Cerebellum (tissue), 4 donors: ENCODE measurements at places on chromosomes 12 and 14. TPM values are rescaled to one million over a fixed set of nuclear protein-coding genes. Genes with fewer than 3 reads are reported as not detected.

STYK1 gene
- 4.9 TPM for total RNA-seq

NOS1 gene
- 3.8 TPM for total RNA-seq

KLHDC2 gene
- 95.6 TPM for total RNA-seq

SYNJ2BP gene
- 26.2 TPM for total RNA-seq

GZMH gene
- not detected for total RNA-seq

ABCB9 gene
- 19.1 TPM for total RNA-seq

NRL gene
- 1.5 TPM for total RNA-seq

PAX9 gene
- not detected for total RNA-seq

SLC24A4 gene
- total RNA-seq: 4.7 TPM

AVPR1A gene
- total RNA-seq: 1.9 TPM

DCAF4 gene
- 10.2 TPM for total RNA-seq

ASIC1 gene
- 20.5 TPM for total RNA-seq

RNASE1 gene
- 14.5 TPM for total RNA-seq

TMEM19 gene
- 36.8 TPM for total RNA-seq

ASB2 gene
- 0.54 TPM for total RNA-seq

CLEC12A gene
- not detected for total RNA-seq

IFNG gene
- not detected for total RNA-seq

KLRC2 gene
- total RNA-seq: 3.7 TPM

MFAP5 gene
- total RNA-seq: 1.4 TPM

TIGAR gene
- 4.5 TPM for total RNA-seq

AQP6 gene
- total RNA-seq: 0.27 TPM

USP30 gene
- total RNA-seq: 21.3 TPM

MDGA2 gene
- 34.9 TPM for total RNA-seq

NEUROD4 gene
- total RNA-seq: 9.9 TPM

TOMM20L gene
- total RNA-seq: not detected

IGF1 gene
- 7.1 TPM for total RNA-seq

PYGL gene
- 9.9 TPM for total RNA-seq

KRT2 gene
- total RNA-seq: 0.18 TPM

ARF3 gene
- 49.6 TPM for total RNA-seq

CMKLR1 gene
- 1.6 TPM for total RNA-seq

NXPH4 gene
- 11.0 TPM for total RNA-seq

SUPT16H gene
- 71.2 TPM for total RNA-seq

COL2A1 gene
- 11.7 TPM for total RNA-seq

TAS2R9 gene
- total RNA-seq: 1.7 TPM
